Stimulated activated CD8-positive, alpha-beta memory T cell treated with anti-CD3 and anti-CD28 coated beads, Interleukin-7, amount 100 ng/mL, for 48 hours (primary cell): ENCODE measurements at places on chromosomes 11 and 22.

GRCh38 chr11:27194976-27195375 is 154.4 kb downstream of the BBOX1 start:
- no peak for DNase-seq

DNA sequence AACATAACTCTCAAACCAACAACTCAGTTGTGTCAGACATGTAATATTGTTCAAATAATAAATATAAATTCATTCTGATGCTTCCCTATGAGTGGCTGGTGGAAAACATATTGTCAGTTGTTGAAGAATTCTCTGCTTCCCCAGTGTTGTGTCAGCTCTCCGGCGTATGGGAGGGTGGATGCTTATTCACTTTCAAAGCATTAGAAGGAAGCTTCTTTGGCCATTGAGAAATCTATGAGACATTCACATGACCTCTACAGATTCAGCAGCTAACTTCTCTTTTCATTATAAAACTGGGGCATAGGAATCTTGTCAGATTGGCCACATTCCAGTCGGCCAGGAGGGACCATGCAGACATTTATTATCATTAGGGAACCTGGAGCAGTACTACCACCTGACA is 2.9 kb downstream of the OR51V1 start:
- no peak for DNase-seq

DNA sequence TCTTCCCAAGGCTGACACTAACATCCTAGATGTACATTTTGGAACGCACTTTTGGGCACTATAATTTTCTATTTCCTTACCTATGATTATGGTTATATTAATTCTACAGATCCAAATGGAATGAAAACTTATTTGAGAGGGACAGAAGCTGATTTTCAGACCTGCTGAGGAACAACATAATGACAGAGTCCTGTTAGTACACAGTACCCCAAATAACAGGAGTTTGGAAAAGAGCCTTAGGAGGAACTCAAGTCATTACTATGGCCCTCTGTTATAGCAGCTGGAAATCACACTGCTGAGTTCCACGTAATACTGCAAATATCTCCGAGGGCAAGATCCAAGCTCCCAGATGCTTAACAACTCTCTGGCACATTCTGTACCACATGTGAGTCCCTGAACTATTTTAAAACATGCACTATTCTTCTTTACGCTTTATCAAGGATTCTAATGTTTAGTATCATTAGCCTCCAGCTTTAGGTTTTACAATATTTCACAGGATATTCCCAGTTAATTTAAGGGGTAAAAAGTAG is 1027.7 kb upstream of the CCDC90B start:
- DNase-seq: no peak

GRCh38 chr22:17116572-17117330 is 4.4 kb downstream of the TMEM121B start:
- no peak for DNase-seq

DNA sequence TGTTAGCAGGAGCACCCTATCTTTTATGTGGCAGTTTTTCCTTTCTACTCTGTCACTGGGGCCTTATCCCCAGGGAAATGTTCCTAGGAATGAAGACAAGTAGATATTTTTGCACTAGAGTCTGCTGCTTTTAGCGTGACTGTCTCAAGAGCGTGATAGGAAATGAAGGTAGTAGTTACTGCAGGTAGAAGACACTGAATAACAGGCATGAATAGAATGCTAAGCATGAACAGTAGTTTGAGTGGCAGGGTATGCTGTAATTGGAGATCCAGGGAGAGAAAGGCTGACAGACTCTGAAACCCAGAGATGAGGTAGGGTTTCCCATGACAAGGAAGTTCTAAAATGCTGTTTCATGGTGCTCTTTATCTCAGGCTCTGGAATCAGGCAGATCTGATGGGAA is 475.1 kb downstream of the NELL1 start:
- no peak for DNase-seq

DNA sequence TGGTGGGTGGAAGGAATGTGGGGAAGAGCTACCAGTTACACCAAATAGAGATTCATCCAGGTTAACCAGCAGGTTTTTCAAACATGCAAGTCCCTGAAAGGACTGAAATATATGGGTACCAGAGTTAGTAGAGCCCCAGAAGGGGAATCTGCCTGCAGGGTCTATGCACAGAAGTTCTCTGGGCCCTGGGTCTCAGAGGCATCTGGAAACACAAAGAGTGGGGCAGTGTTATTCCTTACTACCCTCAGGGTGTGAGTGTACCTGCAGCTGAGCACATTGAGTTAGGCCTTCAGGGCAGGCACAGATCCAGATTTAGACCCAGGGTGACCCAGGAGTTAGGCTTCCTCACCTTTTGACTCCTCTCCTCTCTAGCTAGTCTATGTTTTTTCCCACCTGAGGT is 43.9 kb upstream of the SWAP70 start:
- no peak for DNase-seq
